ENCODE measurements at places on chromosomes 16 and 17.

DNA sequence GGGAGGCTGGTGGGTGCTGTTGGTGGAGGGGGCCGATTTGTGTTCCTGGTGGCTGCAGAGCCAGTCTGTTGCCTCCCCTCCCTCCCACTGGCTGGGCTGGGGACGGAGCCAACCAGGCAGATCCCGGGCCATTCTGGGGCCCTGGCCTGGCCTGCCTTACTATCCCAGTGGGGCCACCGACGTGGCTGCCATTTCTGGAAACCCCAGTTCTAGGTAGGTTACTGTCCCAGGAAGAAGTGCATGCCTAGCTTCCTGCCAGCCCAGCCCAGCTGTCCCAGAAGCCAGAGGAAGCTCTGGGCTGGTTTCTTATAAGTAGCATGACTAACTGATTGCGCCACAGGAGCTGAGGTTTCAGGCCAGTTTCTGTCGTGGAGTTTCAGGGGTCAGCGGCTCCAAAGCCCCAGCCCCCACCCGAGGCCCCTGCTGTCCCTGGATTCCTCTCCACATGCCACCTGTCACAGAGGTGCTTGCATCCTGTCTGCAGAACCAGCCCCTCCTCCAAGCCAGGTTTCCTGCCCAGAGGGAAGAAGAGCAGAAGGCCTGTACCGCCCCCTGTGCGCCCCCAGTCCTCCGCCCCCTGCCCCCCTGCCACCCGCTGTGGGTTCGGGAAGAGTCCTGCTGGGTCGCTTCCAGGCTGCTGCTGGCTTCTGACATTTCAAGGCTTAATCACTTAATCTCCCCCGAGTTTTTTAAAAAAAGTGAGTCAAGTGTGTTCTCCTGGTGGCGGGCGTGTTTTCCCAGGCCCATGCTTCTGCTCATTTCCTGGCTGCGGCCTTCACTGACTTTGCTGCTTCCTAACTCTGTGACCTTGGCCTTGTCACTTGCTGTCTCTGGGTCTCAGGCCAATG lies 13.2 kb downstream of the IL4R start:
- DNase-seq: no peak

DNA sequence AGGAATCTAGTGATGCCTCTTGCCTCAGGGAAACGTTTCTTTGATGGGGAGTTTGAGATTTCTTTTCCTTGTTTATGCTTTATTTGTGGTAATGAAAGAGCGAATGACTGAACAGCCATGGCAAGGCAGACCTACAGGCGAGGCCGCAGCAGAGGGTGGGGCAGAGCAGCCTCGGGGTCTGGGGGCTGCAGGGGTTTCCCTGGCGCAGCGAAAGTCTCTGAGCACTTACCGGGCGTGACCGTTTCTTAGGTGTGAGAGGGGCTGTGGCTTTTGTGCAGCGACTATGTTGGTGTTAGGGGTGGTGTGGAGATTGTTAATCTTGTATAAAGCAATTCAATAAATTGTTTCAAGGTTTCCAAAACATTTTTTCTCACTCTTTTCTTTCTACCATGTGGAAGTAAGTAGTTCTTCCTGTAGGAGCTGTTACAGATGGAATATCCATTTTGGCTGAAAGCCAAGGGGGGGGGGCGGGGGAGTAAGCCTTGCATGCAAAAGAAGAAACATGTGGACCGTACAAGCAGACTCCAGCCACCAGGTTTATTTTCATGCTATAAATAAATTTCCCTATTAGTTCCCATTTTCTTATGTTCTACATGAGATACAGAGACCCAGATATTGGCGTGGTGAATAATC lies 34.8 kb downstream of the UBN1 start:
- DNase-seq: no peak

GRCh38 chr17:10556301-10557005 lies 7.0 kb upstream of the MYH2 start:
- no peak for DNase-seq

GRCh38 chr17:43588664-43589435 lies 42.7 kb upstream of the ETV4 start:
- DNase-seq: no peak

DNA sequence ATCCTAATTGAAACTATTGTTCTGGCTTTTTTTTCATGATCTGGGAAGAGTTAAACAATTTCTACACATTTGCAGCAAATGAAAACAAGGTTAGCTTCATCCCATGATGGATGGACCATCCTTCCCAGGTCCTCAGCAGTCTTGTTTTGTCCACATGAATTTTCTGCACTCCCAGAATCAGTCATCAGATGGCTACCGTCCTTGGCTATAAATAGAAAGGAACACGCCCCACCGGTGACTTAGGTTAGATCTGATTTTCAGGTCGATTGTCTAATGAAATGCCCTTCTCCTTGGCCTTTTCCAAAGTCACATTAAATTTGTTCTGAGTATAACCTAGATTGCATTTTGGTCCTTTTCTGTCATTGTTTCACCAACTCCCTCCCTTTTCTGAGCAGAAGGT lies 41.4 kb upstream of the NOL11 start:
- DNase-seq: no peak

DNA sequence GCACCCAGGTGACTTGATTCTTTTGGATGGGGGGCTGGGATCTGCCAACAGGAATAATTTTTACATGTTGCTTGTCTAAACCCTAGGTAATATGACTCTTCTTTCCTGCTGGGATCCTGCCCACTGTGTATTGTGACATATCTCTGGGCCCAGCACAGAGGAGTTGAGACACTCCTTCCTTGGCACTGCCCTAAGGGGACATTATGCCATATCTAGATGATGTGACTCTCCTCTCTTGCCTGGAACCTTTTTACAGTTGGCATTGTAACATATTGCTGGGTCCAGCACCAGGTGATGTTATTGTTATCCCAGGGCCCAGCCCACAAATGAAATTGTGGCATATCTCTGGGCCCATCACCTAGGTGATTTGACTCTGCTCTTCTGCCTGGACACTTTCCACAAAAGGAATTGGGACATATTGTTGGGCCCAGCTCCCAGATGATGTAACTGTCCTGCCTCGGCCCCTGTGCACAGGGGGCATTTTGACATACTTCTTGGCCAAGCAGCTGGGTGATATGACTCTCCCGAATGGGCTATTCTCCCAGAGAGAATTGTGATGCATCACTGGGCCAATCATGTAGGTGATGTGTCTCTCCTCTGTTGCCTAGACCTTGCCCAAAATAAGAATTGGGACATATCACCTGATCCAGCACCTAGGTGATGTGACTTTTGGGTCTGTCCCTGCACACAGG lies 1837.7 kb downstream of the TP53TG3F start:
- no peak for DNase-seq

DNA sequence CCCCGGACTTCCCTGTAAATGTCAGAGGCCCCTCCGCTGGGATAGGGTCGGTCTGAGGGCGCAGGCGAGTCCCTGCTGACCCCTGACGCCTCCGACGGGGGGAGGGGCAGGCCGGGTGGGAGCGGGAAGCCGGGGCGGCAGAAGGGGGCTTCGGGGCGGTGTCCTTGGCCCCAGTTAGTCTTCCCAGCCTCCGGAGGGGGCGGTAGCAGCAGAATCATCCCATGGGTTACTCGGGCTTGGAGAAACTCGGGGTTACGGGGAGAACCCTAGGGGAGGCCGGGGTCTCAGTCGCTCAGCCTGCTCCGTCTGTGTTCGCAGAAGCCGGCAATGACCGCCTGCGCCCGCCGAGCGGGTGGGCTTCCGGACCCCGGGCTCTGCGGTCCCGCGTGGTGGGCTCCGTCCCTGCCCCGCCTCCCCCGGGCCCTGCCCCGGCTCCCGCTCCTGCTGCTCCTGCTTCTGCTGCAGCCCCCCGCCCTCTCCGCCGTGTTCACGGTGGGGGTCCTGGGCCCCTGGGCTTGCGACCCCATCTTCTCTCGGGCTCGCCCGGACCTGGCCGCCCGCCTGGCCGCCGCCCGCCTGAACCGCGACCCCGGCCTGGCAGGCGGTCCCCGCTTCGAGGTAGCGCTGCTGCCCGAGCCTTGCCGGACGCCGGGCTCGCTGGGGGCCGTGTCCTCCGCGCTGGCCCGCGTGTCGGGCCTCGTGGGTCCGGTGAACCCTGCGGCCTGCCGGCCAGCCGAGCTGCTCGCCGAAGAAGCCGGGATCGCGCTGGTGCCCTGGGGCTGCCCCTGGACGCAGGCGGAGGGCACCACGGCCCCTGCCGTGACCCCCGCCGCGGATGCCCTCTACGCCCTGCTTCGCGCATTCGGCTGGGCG lies 542 bp downstream of the GUCY2D start:
- no peak for DNase-seq

DNA sequence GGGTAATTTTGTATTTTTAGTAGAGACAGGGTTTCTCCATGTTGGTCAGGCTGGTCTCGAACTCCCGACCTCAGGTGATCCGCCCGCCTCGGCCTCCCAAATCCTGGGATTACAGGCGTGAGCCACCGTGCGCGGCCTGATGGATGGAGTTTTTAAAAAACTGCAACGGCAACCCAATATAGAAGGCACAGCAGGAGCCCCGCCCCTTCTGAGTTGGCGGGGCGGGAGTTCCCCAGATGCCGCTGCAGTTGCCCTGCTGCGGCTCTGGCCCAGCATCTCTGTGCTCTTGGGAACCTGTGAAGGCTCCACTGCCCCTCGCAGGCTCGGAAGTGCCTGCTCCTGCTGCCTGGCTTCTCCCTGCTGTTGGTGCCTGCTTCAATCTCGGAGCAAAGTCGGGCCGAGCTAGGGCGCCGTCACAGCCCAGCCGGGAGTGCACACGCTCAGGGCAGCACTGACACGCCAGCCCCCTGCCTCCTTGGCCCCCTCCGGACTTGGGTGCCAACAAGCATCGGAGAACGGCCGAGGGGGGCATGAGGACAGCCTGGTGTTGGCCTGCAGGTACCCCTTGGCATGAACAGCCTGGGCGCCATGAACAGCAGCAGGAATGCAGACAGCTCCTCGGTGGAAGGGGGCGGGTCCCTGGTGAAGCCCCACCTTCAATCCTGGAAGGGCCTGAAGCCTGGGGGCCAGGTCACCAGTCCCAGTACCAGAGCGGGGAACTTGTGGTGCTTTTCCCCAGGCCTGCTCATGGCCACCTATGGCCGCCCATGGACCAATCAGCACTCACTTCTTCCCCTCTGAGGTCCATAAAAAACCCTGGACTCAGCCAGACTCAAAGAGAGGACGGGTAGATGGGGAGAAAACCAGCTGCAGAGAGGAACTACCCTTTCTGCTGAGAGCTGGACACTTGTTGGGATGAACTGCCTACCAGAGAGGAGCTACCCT lies 2.3 kb upstream of the NT5M start:
- DNase-seq: no peak

- no peak for DNase-seq
Observed at GRCh38 chr16:12059216-12059769, 82.8 kb downstream of the SNX29 start.

- DNase-seq: no peak
Observed at GRCh38 chr16:50268352-50268751, 2.0 kb downstream of the ADCY7 start.

DNA sequence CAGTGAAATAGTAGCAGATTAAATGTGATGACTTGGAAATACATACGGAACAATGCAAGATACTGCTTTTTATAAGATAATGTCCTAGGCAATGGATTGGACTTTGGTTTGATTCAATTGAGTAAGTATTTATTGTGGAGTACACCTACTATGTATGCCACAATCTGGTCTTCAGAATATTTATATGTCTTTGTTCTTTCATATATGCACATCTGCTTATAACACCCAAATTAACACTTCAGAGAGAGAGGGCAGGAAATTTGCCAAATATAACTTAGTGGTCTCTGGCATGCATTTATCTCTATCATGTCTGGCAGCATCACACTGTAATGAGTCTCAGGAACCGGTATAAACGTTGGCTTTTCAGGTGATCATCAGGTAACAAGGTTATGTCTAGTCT lies 16.9 kb downstream of the RPGRIP1L start:
- DNase-seq: no peak

DNA sequence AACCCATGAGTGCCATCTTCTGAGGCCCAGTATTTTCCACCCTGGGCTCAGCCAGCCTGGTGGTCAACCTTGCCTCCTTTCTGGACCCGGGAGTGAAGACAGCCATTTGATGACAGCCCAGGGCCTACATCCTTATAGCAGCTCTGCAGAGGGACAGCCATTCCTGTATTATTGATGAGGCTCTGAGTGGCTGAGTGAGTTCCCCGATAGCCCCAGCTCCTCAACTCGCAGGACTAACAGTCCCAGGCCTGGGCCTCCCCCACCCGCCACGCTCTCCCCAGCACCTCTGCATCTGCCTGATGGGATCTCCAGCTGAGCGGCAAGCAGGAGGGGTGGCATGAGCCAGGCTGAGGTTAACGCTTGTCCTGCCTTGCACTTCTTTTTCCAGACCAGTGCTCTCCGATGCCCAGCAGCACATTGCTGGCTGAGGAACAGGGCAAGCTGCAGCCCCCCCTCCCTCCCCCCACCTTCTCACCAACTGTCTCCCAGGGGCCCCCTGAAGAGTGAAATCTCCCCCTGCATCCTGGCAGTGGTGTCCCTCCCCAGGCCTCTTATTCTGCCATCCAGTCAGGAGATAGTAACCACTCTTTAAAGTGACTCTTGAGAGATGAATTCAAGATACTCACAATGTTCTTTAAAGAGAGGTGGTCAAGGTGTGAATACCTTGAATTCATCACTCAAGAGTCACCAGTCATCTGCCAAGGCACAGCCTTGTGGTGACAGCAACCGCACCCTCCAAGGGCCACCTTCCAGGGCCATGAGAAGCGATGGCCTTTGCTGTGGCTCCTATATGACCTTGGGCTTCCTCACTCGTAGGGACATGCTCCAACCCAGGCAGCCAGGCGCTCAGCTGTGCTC lies 23.5 kb downstream of the CACNG5 start:
- no peak for DNase-seq

GRCh38 chr16:14378131-14378551 lies 251.9 kb downstream of the PARN start:
- DNase-seq: no peak

GRCh38 chr17:39719563-39720355 lies 10.6 kb downstream of the MIEN1 start:
- no peak for DNase-seq

DNA sequence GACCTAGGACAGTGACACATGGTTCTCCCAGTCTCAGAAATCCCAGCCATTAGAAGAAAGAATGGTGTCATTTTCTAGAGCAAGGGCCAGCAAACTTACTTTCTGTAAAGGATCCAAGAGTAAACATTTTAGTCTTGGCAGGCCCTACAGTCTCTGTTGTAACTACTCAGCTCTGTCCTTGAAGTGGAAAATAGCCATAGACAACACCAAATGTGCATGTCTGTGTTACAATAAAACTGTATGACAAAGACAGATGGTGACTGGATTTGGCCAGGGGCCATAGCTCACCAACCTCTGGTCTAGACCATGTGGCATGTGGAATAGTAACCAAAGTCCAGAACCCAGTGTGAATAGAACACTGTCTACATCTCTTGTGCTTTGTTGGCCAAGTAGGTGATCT lies 286.5 kb downstream of the HS3ST4 start:
- DNase-seq: no peak

GRCh38 chr16:716768-717325 lies 1.9 kb downstream of the METRN start:
- DNase-seq: no peak

GRCh38 chr16:19872935-19873334 lies 11.7 kb downstream of the GPRC5B start:
- no peak for DNase-seq

DNA sequence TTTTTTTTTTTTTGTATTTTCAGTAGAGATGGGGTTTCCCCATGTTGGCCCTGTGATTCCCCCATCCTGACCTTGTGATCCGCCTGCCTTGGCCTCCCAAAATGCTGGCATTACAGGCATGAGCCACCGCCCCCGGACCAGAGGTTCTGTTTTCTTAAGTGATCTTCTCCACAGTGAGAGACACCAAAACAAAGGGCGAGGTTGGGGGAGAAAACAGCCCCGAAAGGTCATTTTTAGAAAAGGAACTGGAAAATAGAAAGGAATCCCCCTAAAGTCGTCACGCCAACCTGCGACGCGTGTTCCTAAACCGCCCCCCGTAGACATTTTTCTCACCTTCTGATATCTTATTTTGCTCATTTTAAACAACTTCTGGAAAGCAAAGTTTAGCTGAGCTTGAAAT lies 6.1 kb upstream of the AXIN2 start:
- DNase-seq: no peak

GRCh38 chr17:61416540-61417363 lies 17.1 kb downstream of the TBX2 start:
- peak; percentile 26 for DNase-seq
